H7 (cell line): ENCODE measurements at places on chromosomes 13 and 19. TPM values are rescaled to one million over a fixed set of nuclear protein-coding genes. Genes with fewer than 3 reads are reported as not detected.

The TEX26 gene
- total RNA-seq, result not detected in 2 replicates

The KLHL1 gene
- total RNA-seq, result not detected in 2 replicates

The ZIM2 gene
- not detected in 2 replicates for total RNA-seq

The SIGLEC9 gene
- total RNA-seq, result not detected in 2 replicates

The FUT3 gene
- total RNA-seq, result not detected in 2 replicates

The SCEL gene
- total RNA-seq, result not detected in 2 replicates

- no peak for DNase-seq
Observed at GRCh38 chr13:72652681-72653080, 74.7 kb downstream of the MZT1 start.

DNA sequence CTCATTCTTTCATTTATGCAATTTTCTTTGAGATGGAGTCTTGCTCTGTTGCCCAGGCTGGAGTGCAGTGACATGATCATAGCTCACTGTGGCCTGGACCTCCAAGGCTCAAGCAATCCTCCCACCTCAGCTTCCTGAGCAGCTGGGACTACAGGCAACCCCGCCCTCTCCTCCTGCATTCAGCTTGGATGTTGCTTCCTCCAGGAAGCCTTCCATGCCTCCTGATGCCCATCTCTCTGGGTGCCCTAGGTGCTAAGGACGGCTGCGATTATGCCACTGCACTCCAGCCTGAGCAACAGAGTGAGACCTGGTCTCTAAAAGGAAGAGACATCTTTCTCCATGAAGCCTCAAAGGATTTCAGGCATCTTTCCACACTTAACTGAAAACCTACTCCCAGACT, 161.8 kb downstream of the PTPRS start:
- DNase-seq, result no peak

DNA sequence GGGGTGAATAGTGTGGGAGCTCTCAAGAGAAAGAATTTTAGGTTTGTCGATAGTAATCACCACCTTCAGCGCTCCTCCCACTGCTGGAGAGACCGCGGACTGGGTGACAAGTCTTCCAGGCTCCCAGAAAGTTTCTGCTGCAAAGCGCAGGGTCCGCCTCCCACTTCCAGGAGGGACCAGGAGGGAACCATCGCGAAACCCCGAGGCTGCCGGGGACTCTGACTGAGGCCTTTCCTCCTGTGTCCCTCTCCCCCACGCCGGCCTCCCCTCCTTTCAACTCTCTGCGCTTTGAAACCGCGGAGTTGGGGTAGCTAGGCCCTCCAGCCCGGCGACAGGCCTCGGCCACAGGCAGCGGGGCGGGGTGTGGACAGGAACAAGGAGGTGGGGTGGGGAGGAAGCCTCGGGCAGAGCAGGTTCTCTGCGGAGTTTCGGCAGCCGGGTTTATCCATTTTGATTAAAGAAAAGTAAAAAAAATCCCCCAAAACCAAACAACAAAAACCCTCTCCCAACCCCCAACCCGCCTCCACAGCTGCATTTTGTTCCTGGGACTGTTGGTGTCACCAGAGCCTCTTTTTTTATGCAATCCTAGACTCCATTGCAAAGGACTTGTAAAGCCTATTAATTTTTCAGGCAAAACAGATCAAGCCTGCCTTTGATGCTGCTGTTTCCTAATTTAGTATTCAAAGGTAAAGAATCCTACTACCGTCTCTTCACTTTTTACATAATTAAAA, 157.2 kb downstream of the TM9SF2 start:
- DNase-seq, result peak; percentile 79

DNA sequence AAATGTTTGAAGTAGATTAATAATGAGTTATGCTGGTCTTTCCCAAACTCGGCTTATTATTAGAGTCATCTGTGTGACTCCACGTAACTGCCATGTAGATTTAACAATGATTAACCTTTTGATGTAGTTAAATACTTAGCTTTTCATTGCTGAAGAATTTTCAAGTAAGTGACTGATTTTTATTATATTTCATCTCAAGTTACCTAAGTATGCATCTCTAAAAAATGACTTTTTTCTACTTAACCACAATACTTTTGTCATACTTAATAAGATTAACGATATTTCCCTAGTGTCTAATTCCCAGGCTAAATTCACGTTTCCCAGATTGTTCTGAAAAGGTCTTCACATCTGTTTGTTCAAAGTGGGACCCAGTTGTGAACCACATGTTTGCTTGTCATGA, 17.8 kb downstream of the BIVM start:
- DNase-seq, result no peak

- DNase-seq, result peak; percentile 46
Observed at GRCh38 chr19:49393881-49394280, 5.8 kb downstream of the KASH5 start.

DNA sequence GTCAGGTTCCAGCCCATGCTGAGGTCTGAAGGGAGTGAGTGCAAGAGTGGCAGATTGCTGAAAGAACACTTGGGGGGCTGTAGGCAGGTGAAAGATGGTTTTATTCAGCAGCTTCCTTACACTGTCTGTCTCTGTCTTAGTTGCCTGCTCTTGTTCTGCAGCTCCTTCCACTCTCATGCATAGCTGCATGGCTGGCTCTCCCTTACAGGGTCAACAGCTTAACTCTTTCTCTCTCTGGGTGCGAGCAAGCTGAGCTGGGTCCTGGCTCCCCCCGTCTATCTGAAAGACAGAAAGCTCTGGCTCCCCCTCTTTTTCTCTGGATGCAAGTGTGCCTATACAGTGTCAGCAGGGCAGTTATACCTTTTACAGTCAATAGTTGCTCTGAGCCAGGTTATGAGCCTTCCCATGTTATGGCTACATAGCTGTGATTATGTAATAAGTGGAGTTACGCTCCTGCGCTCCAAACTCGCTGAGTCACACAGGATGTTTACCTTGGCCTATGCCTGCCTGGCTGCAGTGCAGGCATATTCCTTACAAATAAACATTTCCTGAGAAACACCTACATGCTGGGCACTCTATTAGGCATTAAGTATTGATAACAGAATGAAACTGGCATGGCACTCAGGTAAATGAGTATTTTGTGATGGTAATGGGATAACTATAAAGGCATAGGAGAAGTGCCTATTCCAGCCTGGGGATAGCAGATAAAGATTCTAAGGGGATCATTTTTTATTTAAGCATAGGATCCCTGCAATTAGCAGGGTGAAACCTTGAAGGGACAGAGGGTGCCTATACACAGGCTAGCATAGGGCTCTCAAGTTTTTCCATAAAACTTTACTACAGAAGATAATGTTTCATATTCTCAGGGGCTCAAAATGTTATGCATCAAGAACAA, 826.9 kb upstream of the PCDH9 start:
- no peak for DNase-seq

GRCh38 chr19:40740747-40741146, 9.5 kb downstream of the ACTMAP start:
- no peak for DNase-seq
